T follicular helper cell (primary cell): ENCODE measurements at places on chromosomes 11 and 22.

DNA sequence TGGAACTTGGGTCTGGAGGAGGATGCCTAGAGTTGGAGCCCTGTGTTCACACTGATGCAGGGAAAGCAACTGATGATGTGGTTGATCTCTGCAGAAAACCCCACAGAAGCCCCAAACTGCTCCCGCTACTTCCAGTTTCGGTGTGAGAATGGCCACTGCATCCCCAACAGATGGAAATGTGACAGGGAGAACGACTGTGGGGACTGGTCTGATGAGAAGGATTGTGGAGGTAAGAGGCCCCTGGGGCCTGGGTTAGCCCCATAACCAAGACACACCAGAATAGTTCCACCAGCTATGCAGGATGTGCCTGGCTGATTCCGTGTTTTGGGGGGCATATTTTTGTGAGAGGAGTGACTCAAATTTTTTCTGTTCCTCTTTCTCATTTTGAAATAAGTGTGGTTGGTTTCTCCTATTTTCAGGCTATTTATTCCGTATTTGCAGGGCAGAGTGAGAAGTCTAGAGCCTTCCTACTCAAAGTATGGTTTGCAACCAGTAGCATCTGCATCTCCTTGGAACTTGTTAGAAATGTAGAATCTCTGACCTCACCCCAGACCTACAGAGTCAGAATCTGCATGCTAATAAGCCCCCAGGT lies 137.3 kb upstream of the SORL1-AS1 start:
- DNase-seq = no peak

DNA sequence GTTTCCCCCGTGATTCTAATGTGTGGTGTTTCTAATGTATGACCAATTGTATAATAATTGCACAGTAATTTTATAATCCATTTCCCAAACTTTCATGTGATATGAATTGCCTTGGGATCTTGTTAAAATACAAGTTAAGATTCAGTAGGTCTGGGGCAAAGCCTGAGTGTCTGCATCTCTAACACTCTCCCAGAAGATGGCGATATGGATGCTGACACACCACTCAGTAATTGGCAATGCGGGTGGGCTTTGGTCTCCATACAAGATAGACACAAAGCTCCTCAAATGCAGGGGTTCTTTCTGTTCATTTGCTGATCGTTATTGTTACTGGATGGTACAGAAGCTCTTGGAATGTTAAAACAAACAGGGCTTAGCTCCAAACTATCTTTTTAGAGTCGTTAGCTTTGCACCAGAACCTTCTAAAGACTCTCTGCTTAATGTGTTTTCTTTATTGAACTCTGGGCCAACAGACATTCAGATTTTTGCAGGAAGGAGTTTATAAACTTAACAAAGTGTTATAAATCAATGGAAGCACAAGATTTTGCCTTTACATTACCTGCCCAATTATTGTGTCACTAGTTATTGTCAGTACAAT lies 45.4 kb upstream of the ANO3 start:
- DNase-seq = no peak

GRCh38 chr22:45720839-45721378 lies 49.3 kb downstream of the ATXN10 start:
- no peak for DNase-seq

GRCh38 chr11:96205460-96205809 lies 137.6 kb downstream of the MAML2 start:
- no peak for DNase-seq

DNA sequence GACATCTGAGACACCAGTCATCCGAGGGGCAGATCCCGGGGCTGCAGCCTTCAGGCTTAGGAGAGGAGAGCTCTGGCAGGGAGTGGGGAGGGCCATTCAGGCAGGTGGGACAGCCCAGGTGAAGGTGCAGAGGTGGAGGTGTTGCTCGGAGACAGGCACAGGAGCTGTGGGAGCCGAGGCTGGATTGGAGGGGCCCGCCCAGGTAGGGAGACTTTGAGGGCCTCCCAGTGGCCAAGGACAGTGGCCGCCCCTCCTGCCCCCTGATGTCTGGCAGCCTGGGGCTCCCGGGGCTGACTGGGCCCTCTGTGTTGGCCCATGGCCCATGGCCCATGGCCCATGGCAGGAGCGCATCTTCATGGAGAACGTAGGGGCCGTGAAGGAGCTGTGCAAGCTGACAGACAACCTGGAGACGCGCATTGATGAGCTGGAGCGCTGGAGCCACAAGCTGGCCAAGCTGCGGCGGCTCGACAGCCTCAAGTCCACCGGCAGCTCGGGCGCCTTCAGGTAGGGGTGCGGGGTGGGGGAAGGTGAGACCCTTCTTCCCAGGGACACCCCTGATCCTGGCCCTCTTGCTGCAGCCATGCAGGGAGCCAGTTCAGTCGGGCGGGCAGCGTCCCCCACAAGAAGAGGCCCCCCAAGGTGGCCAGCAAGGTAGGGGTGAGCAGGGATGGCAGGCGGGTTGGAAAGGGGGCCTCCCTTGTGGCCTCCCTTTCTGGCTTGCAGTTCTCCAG lies 13.3 kb downstream of the TMEM258 start:
- no peak for DNase-seq

GRCh38 chr11:13762718-13763117 lies 94.2 kb downstream of the FAR1 start:
- no peak for DNase-seq

GRCh38 chr22:27409299-27409698 lies 392.3 kb downstream of the MN1 start:
- no peak for DNase-seq

DNA sequence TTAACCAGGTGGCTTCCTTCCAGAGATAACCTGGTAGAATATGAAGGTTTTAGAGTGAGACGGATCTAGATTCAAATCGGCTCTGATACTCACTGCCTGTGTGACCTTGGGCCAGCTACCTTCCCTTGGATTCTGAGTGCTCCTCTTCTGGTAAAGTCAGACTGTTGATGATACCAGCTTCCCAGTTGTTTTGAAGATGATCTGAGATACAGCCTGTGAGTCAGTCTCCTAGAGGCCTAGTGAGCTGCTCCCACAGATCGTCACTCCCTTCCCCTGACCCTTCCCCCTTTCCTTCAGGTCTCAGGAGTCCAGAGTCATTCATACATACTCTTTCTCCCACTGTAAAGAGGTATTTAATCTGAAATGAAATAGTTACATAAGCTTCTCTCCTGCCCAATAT lies 207.8 kb downstream of the GRIK4 start:
- DNase-seq = no peak

DNA sequence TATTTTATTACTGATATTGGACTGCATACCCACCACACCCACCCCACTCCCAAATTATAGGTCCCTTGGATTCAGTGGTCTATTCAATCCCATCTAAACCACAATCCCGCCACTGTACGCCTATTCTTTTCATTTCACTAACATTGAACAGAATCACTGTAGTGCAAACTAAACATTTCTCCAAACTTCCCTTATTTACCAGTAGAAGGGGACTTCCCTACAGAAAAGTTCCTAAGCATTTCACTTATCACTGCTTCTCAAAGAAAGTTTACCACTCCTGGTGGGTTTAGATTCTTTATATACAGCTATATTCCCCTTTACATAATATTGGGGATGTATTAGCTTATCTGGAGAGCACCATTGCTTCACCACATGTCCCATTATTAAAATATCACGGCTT lies 29.3 kb downstream of the OR8B12 start:
- no peak for DNase-seq

- DNase-seq = no peak
These were observed 64.7 kb upstream of the FAT3 start for GRCh38 chr11:92159931-92160330.

- no peak for DNase-seq
These were observed 70.6 kb upstream of the SHANK2 start for GRCh38 chr11:71322861-71323582.

DNA sequence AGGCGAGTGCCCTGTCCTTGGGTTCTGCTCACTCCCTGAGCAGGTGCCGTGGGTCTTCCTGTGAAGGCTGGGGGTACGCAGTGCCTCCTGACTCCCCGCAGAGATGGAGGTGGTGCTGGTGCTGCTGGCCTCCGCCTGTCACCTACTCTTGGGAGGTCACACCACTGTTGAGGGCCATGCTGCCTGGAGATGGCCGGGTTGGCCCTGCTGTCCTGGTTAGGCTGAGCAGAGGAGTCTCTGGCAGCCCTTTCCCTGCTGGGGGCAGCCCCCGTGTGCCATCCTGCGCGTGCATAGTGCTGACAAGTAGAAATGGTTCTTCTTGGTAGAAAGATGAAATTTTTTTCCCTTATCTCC lies 49.6 kb downstream of the MUC6 start:
- DNase-seq = no peak
